ENCODE measurements at places on chromosomes 12 and 14.

GRCh38 chr12:45138609-45139008, 77.3 kb upstream of the ANO6 start:
- no peak for DNase-seq

- no peak for DNase-seq
These were observed 64.1 kb downstream of the PPM1A start for GRCh38 chr14:60313093-60313492.

DNA sequence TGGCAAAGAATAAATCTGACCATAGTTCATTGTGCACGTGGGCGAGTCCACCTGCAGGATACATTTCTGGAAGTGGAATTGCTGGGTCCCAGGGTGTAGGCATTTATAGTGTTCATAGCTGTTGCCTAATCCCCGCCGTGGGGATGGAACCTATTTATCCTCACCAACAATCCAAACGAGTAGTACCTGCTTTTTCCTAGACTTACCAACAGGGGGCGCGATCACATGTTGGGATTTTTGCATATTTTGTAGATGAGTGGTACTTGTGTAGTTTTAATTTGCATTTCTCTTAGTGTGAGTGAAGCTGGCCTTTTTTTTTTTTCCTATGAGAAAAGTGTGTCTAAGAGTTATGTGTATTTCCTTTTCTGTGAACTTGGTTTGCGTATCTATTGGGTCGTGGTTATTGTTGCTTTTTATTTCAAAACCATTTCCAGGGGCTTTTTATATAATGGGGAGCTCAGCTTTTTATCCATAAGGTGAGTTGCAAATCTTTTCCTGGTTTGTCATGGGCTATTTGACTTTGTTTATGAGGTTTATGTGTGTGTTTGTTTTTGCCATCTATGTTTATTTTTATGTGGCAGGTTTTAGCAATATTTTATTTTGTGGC, 67.2 kb downstream of the CCDC92 start:
- peak; percentile 52 for DNase-seq

GRCh38 chr14:52244997-52245396, 22.5 kb upstream of the PTGDR start:
- DNase-seq: no peak

All from CD8-positive, alpha-beta memory T cell (primary cell).